ENCODE measurements at places on chromosomes 6 and 20.

DNA sequence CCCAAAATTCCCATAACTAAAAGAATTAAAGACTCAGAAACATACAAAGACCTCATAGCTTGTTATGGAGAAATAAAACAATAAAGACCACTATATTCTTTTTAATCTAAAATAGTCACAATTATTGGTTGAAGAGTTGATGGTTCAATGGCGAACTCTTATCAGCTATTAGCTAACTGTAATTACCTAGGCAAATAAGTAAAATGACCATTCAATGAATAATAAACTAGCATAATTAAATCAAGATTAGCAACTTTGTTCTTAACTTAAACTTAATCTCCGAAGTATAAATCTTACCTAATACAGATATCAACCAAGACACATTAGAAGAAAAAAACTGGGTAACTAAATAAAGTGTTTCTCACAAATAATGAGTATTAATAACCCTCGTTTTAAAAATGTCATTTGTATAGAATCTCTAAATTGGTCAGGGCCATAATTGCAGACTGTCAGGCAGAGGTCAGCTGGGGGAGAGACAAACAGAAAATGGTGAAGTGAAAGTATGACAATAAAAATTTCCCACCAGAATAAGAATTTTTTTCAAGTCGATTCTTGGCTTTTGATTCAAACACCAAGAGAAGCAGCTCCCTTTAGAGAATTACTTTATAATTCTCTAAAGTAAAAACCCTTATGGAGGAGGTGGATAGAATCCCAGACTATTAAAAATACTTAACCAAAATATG, 1.7 kb downstream of the FKBP5 start:
- DNase-seq: no peak

GRCh38 chr6:150202934-150203333, 60.1 kb downstream of the PPP1R14C start:
- DNase-seq: no peak

DNA sequence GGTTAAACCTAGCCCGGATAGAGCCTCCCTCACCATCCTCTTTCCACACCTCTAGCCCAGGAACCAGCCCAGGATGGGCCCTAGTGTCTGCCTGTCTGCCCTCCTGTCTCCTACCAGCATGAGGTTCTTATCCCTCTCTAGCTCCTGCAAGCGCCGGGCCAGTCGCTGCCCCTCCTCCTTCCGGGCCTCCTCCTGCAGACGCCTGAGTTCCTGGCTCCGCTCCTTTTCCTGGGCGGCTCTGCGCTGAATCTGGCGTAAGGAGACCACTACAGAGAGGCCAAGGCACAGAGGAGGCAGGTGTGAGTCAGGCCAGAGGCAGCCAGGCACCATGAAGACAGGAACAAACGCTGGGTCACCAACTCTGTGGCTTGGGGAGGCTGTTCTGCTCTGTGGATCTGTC, 4.3 kb upstream of the PSORS1C2 start:
- no peak for DNase-seq

DNA sequence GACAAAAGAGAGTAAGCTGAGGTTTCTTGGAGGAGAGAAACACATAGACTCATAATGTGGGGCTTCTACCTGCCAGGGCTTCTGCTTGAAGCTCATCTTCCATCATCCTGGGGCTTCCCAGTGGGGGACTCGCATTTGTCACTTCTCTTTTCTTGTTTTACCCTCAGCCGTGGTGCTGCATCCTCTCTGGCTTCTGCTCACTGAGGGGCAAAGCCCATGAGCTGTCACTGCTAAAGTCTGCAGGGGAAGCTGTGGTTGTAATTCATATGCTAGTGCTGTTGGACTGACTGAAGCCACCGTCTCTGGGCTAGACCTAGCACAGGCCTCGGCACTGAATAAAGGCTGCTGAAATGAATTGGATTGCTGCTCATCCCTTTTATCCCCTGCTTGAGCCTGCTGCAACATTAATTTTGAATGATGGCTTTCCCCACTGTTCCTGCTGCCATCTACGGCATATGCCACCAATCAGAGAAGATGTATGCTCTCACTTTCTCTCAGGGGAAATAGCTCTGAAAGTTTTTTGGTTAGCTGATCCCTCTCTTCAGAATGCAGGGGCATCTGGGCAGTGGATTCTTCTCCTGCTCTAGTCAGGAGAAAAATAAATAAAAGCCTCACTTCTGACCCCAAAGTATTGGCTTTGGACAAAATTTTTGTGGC, 568.4 kb upstream of the MAP3K7 start:
- no peak for DNase-seq

GRCh38 chr20:22515264-22515663, 69.1 kb downstream of the FOXA2 start:
- no peak for DNase-seq

- no peak for DNase-seq
Measured at GRCh38 chr6:6006006-6006427, 708 bp downstream of the NRN1 start.

GRCh38 chr6:113358063-113358583, 499.0 kb upstream of the MARCKS start:
- no peak for DNase-seq

DNA sequence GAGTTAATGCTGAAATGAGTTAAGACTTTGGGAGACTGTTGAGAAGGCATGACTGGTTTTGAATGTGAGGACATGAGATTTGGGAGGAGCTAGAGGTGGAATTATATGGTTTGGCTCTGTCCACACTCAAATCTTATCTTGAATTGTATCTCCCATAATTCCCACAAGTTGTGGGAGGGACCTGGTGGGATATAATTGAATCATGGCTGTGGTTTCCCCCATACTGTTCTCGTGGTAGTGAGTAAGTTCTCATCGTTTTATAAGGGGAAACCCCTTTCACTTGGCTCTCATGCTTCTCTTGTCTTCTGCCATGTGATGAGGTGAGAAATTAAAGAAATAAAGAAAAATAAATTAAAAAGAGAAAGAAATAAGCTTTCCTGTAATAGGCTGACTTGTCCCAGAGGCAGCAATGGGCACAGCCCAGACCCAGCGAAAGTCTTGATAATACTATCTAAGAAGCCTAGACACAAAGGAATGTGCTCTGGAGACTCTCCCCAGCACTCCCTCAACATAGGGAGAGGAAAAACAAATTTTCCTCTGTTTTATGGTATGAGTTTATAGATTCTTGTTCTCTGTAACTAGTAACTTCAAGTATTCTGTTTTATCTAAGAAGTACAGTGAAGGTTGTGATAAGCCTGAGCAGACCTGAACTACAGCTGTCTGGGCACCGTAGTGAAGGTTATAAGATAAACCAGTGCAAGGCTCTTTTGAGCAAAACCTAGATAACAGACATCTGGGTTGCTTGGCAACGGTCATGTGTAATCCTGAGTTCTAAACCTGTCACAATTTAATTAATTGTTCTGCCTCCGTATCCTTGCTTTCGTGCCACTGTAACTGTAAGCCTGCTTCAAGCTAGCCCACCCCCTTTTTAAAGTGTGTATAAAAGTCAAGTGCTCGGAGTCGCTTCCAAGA, 88.9 kb upstream of the ECI2 start:
- no peak for DNase-seq

GRCh38 chr6:136990754-136991153, 54.0 kb downstream of the IL20RA start:
- DNase-seq: no peak

Data from right renal cortex interstitium (tissue), 3 donors.